ENCODE measurements at places on chromosomes 12 and 14.

- no peak for DNase-seq
Observed at GRCh38 chr14:75821831-75822521, 159.8 kb downstream of the TGFB3 start.

- DNase-seq: no peak
Observed at GRCh38 chr14:95877633-95878032, 1.0 kb downstream of the TUNAR start.

- DNase-seq: no peak
Observed at GRCh38 chr12:92259291-92259690, 113.6 kb upstream of the BTG1 start.

DNA sequence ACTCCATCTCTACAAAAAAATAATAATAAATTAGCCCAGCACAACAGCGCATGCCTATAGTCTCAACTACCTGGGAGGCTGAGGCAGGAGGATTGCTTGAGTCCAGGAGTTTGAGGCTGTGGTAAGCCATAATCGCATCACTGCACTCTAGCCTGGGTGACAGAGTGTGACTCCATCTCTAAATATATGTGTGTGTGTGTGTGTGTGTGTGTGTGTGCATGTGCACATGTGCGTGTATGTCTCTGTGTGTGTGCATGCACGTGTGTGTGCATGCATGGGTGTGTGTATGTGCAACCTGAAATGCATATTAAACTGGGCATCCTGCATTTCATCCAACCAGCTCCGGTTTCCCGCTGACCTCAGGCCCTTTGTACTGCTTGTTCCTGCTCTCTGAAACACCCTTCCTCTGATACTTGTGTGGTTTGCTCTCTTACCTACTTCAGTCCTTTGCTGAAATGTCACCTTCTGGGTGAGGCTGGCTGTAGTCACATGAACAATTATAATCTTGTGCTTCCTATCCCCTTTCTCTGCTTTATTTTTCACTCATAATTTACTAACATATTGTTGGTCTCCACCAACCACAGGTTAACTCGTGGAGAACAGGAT lies 46.9 kb downstream of the PHLDA1 start:
- DNase-seq: no peak

DNA sequence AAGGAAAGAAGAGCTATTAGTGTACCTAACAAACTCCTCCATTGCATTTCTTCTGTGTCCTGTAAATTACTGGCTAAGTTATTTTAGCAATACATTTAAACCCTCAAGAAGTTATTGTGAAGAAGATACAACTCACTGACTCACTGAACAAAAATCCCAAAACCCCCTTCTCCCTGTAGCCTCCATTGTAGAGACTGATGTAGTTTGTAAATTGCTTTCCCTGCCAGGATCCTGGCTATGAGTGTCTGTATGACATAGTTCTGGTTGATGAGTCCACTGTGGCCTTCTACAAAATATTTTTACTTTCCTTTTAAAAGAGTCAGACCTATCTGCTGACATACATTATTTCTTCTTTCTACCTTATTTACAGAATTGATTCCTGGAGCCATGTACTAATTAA lies 155.6 kb downstream of the SLC6A15 start:
- no peak for DNase-seq

GRCh38 chr14:89858089-89858488 lies 96.4 kb downstream of the EFCAB11 start:
- no peak for DNase-seq

- no peak for DNase-seq
Observed at GRCh38 chr12:53533471-53533870, 26.2 kb upstream of the NPFF start.

- DNase-seq: no peak
Observed at GRCh38 chr14:50319721-50320120, 7.6 kb downstream of the DMAC2L start.

DNA sequence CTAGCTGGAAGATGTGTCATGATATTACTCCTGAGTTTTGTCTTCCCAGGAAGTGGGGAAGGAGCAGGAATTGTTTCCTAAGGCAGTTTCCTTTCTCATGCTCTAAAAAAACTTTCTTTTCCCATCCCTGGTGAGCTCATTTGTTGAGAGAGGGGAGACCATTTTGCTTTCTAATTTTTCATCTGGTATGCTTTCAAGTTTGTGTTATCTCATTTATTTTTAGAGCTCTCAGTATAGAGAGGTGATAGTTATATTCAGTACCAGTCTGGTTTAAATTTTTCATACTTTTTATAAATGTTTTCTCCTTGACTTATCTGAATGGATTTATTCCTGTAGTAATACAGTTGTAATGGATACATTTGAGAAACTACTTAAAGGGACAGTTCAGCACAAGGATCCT lies 79.6 kb downstream of the FBXW8 start:
- DNase-seq: no peak

DNA sequence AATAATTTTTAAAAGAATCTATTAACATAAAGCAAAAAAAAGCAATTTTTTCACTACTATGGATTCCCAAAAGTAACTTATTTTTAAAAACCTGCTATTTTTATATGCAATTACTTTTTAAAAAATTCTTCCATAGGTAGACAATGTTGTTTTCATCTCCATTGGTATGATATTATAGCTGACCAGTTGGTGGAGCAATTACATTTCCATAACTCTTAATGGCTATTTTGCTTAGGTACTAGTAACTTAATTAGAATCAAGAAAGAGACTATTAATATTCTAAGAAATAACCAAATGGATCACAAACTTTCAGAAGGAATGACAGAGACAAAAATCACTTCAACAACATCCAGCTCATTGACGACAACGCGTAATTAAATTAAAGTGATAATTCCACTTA lies 64.7 kb upstream of the PTCSC3 start:
- no peak for DNase-seq

- DNase-seq: no peak
Observed at GRCh38 chr12:47078733-47079467, 521 bp upstream of the PCED1B start.

DNA sequence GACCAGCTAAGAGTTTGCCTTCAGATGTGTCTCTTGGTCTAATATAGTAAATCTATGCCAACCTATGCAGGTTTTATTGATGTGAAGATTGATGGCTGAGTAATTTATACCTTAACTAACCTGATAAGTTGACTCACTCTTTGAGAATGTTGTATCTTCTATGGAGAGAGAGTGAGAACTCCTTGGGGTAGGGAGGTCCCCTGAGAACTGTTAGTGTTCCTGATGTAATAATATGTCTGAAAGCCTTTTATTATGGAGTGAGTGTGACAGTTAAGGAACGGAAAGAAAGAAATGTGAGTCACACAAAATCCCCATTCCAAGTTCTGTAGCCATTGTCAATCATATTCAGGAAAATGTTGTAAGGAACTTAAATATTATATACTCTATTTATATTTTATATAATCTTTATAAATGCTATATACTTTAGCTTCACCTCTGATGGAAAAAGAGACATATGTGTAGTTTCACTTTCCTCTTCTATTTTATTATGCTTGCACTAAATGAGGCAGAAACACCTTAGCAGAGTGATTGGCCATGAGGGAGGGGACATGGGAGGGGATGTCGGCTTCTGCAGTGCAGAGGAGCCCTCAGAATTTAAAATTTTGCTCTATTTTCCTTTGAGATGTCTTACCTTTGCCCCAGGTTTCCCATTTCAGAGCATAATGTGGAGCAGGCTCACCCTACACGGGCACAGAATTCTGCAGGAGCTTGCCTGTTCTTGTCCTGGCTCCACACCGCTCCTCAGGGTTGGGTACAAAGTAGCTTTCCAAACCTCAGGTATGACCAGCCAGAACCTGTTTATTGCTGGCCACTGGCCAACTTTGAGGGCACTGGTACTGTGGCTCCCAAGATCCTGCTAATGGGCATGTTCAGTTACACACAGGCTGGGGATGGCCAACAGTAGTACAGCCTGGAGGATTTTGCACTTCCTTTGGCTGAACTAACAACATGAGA lies 57.7 kb downstream of the ARF6 start:
- DNase-seq: no peak

DNA sequence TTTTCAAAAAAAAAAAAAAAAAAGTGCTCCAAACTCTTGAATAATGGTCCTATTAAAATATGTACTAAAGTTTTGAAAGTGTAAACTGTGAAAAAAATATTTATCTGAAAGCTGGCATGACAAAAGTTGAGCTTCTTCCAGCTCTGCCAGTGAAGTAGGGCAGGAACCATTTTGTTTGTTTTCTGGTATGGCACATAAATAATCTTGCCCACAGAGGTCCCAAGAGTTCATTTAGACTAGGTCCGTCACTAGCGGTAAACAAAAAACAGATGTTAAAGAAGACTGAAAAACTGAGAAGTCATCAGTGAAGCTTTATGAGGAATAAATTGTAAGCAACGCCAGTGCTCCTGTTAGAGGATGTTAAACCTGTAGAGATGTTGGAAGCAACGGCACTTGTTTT lies 7.0 kb downstream of the ERP27 start:
- DNase-seq: no peak

DNA sequence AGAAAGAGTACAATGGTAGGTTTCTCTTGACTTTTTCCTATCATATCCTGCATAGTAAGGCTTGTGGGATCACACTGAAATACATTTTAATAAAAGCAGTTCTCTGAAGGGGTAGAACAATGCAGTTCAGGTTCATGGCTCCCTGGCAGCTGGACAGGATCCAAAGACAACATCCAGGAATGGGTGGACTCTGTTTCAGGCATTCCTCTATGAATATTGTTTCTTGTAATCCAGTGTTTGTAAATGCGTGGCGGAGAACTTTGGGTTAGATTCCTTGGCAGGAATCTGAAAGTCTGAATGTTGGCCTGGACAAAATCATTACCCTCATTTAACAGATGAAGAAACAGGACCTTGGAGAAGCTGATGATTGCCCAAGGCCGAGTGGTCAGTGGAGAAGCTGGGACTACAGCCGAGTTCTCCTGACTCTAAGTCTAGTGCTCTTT lies 43.5 kb downstream of the SYNE2 start:
- no peak for DNase-seq

DNA sequence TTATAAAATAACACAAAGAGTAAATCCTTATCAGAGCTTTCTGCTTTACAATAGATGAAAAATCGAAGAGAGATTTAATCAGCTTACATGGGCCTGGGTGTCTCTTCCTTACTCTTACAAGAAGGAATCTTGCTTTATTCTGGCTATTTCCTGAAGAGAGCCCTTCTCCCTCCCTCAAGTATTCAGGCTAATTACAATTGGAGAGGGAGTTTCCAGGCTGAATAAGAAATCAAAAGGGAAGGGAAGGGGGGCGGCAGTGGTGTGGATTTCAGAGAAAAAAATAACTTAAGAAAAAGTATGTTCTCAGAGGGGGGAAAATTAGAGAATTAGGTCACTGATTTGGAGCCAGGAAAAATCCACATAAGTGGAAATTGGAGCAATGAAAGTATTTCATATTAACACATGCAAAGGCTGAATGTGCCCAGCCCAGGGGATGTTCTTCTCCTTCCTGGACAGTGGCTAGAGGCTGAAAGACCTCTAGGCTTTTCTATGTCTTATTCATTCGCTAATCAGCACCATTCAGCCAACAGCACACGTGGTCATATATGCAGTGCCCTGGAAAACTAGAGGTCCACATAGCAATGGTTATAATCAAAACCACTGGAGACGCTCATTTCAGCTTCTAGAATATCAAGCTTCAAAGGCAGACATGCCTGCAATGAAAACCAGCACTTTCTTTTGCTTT lies 158.9 kb upstream of the BTG1 start:
- no peak for DNase-seq

- no peak for DNase-seq
Observed at GRCh38 chr14:53006931-53007562, 56.2 kb upstream of the FERMT2 start.

GRCh38 chr14:95483309-95484165 lies 32.9 kb downstream of the SYNE3 start:
- no peak for DNase-seq

- DNase-seq: no peak
Observed at GRCh38 chr12:30002677-30003076, 218.9 kb upstream of the TMTC1 start.

- DNase-seq: no peak
Observed at GRCh38 chr12:12892681-12893141, 1.3 kb downstream of the GPRC5A start.

DNA sequence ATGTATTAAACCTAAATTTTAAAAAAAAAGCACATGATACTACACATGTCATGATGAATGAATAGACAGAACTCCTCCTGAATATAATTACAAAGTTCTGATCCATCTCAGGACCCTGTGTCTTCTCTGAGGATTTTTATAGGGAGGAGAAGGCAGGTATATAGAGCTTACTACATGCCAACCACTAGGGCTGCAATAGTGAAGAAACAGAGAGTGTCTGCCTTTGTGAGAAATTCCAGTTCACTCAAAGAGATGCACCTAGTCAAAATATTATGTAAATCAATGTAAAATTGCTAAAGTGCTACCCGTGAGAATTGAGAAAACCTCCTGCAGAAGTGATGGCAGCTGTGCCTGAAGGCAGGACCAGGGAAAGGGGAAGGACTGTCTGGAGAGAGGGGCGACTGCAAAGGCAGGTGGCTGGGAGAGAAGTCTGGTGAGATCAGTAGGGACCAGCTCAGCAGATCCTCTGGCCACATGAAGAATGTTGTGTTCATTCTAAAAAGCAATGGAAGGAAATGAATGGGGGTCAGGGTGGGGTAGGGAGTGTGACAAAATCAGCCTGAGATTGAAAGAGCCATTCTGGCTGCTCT lies 15.1 kb downstream of the ABHD4 start:
- DNase-seq: no peak

- no peak for DNase-seq
Observed at GRCh38 chr14:101290611-101291010, 270.7 kb upstream of the DIO3 start.

- DNase-seq: no peak
Observed at GRCh38 chr14:29163109-29163508, 396.5 kb downstream of the FOXG1 start.

DNA sequence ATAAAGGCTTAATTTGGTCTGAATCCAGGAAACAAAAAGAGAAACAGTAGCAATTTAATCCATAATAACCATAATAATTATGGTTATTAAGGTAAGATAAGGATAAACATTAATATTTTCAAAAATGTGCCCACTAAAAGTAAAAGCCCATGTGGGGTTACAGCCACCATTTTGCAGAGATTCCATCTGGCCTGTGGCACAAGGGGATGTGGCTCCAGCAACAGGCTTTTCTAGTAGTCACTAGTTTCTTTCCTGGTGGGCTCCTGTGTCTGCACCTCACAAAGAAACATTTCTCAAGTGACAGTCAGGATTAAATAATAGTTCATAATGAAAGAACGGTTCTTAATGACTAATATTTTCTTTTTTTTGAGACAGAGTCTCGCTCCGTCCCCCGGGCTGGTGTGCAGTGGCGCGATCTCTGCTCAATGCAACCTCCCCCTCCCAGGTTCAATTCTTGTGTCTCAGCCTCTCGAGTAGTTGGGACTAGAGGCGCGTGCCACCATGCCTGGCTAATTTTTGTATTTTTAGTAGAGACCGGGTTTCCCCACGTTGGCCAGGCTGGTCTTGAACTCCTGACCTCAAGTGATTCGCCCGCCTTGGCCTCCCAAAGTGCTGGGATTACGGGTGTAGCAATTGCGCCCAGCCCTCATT lies 32.2 kb downstream of the GPR19 start:
- DNase-seq: no peak

Data from stimulated activated CD4-positive, alpha-beta T cell treated with anti-CD3 and anti-CD28 coated beads, Interleukin-1b, Interleukin-23, amount 100 ng/mL, for 1 hour (primary cell).